ENCODE measurements at places on chromosomes 5 and 9.

DNA sequence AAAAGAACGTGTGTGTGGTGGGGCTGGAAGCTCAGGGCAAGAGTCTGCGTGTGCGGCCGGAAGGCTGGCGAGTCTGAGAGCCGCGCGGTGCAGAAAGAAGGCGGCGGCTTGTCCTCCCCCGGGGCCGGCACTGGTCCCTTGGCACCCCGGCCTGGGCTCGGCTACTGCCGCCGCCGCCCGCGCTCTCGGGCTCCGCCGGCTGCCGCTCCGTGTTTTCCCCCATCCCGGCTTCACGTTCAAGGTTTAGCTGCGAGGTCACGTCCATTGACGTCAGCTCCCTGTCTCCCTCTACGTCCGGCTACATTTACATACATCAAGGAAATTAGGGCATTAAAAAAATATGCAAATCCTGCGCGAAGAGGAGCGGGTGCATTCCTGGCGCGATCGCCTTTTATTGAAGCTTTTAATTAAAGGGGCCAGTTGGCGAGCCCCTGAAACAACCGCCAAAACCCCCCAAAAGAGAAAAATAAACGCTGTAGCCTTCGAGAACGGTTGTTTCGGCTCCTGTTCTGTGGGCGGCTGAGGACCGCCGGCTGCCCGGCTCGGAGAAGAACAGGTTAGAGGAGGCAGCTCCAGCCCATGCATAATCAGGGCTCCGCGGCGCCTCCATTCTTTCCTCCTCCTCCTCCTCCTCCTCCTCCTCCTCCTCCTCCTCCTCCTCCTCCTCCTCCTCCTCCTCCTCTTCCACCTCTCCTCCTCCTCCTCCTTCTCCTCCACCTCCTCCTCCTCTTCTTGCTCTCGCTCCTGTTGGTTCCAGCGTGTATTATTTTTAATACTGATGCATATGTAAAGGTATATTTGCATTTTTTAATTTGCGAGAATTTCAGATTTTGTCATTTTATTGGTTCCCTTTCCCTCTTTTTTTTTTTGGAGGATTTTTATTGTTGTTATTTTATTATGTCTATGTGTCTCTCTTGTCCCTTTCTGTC is 207.0 kb downstream of the MEF2C start:
- no peak for DNase-seq

DNA sequence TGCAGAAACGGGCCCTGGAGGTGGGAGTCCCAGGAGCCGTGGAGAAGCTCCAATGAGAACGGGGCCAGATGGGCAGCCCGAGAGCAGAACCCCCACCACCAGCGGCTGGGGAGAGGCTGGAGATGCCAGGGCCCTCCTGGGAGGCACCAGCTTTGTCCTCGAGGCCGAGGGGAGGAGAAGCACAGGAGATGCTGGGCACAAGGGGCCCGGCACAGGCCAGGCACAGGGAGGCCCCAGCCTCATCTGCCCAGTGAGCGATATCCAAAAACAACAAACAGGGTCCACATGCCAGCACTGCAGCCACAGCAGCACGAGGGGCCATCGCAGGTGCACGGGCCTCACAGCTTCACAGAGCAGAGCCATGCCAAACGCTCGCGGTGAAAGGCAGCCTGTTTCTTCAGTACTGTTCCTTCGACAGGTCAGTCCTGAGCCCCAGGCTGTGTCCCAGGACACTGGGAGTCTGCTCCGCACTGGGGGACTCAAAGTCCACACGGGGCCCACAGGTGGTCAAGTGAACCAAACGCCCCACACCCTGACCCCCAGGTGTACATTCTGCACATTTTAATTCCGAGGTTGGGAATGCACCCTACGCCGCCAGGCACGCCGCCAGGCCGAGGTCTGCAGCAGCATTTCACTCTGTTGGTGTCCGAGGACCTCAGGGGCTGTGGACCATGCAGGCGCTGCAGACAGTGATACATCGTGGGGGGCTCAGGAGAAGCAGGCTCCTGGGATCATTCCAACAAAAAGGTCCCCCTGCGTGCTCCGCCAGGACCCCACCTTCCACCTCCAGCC is 9.5 kb downstream of the LPCAT1 start:
- DNase-seq: no peak

DNA sequence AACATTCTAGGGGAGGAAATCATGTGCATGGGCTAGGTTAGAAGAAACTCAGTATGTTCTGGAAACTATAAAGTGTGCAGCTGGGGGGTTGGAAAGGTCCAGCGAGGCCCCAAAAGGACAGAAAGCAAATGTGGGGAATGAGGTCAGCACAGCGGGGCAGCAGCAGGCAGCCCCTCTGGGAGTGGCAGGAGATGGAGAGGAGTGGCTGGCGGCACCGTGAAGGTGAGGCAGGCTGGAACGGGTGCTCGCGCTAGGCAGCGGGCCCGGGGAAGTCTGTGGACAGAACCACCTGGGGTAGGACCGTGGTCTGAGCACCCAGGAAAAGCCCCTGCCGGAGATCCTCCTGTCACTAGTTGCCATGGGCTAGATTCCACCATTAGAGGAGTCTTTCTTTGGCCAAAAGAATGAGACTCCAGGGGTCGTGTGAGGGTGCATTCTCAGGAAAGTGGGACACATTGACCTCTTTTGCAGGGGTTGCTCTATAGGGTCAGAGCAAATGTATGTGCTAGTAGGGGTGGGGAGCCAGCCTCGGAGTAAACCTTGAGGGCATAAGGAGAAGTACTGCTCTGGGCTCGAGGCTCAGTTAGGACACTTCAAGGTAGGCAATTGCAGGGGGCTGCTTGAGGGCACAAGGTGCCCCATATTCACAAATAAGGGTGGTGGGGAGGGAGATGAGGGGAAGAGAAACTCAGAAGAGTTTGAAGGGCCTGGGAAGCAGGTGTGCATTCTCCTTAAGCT is 61.2 kb downstream of the IL6ST start:
- no peak for DNase-seq

DNA sequence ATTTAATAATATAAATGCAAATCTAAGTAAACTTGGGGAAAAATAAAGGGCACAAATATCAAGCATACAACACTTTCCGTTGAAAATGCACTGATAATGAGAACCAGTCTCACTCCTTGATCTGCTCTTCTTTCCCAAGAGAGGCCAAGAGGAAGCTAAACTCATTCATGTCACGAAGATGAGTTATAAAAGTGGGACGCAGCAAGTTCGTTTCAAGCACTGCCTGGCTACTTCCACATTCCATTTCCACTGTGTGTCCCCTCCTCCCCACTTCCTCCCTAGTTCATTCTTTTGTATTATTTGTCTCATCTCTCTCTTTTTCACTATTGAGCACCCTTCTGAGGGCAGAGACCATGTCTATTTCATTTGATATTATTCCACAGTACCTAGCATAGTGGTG is 158.1 kb downstream of the SLC24A2 start:
- DNase-seq: no peak

GRCh38 chr9:134372581-134373267 is 46.5 kb downstream of the RXRA start:
- DNase-seq: no peak

- DNase-seq: no peak
Measured at GRCh38 chr5:6424110-6424659, 24.5 kb upstream of the UBE2QL1 start.

- no peak for DNase-seq
Measured at GRCh38 chr5:73986729-73987128, 360.7 kb downstream of the ARHGEF28 start.

GRCh38 chr5:167763772-167764171 is 527.7 kb upstream of the WWC1 start:
- DNase-seq: peak; percentile 95

DNA sequence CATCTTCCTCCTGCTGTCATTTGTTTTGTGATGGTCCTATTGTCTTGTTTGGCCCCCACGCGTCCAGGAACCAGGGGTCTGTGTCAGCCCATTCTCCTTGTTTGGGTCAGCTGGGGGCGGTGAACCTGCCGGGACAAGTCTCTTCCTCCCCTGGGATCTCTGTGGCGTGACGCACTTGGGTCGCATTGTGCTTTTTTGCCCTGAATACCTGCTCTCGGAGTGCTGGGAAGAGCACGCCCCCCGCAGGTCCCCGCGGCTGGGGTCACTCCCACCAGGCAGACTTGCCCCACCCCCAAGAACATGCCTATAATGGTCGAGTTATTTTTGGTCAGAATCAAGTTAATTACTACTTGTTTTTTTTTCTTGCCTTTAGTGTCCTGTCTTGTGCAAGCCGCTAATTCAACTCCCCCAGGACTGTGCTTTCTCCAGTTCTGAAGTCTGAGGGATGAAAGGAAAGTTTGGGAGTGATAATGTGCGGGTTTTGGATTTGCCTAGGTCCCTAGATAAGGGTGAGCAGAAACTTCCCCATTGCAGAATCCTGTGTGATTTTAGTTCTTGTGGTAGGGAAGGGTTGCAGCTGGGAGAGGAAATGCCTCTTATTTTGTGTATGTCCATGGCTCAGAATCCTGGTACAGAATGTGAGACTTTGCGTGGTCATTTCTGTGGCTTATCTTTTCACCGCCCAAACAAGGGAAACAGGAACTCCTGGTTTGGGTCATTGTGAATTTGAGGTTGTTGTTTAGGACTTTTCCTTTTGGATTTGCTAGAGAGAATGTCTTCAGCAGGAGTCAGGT is 789 bp downstream of the ACER2 start:
- DNase-seq: no peak

DNA sequence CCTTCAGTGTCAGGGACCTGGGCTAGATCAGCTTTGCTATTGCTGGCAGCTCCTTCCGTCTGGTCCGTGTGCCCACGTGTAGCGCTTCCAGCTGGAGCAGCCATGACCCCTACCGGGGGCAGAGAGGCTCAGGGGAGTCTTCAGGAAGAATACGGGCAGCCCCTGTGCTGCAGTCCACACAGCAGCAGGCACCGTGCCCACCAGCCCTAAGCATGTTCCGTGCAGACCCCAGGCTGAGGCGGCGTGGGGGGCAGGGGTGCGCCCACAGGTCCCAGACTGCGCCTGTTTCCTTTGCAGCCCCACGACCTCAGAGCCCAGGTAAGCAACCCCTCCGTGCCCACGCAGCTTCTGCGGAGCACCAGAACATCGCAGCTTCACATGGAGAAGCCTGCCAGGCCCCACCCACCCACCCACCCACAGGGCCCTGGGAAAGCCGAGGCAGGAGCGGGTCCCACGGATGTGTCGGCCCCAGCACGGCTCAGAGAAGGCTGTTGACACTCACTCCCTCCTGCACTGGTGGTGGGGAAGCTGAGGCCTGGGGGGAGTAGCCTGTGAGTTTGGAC is 83.1 kb downstream of the KCNT1 start:
- no peak for DNase-seq

DNA sequence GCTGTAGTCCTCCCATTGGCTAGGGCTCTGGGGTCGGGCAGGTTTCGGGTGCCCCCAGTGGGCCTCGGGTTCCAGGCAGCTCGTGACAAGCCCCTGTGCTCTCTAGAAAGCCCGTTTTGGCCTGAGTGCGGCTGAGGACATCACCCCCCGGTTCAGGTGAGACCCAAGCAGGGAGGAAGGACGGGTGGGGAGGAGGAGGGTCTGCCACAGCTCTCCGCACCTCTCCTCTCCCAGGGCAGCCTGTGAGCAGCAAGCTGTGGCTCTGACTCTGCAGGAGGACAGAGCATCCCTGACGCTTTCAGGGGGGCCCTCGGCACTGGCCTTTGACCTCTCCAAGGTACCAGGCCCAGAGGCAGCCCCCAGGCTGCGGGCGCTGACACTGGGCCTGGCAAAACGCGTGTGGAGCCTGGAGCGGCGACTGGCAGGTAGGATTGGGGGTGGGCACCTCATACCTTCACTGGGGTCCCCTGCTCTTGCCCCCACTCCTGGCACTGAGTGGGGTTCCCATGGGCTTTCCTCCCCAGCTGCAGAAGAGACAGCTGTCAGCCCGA is 672 bp downstream of the PAXX start:
- no peak for DNase-seq

- DNase-seq: no peak
Measured at GRCh38 chr9:131096269-131097125, at the start of gene AIF1L. Gene AIF1L (plus strand): TSS chr9:131096531. CDS start chr9:131096630, 99 bp downstream.

DNA sequence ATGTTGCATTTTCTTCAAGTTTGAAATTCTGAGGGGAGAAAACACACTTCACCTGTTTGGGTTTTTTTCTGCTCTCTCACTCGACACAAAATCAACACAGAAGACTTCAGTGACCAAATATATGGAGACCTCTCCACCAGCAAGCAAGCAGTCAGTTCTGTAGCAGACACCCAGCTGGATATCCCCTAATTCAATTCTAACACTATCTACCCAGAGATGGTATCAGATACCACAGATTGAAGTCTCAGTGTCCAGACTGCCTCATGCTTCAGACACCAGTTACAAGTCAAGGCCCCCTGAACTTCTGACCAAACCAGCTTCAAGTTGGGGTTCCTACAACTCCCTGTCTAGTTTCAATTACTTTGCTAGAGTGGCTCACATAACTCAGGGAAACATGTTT is 97.8 kb downstream of the INVS start:
- DNase-seq: no peak

GRCh38 chr9:20119566-20119965 is 330.7 kb upstream of the SLC24A2 start:
- DNase-seq: no peak

- no peak for DNase-seq
Measured at GRCh38 chr9:128107468-128108268, 19.9 kb downstream of the PTGES2 start.

- DNase-seq: no peak
Measured at GRCh38 chr5:56375011-56375410, 141.9 kb upstream of the ANKRD55 start.

GRCh38 chr5:140611020-140611521 is 21.9 kb downstream of the CD14 start:
- DNase-seq: no peak

DNA sequence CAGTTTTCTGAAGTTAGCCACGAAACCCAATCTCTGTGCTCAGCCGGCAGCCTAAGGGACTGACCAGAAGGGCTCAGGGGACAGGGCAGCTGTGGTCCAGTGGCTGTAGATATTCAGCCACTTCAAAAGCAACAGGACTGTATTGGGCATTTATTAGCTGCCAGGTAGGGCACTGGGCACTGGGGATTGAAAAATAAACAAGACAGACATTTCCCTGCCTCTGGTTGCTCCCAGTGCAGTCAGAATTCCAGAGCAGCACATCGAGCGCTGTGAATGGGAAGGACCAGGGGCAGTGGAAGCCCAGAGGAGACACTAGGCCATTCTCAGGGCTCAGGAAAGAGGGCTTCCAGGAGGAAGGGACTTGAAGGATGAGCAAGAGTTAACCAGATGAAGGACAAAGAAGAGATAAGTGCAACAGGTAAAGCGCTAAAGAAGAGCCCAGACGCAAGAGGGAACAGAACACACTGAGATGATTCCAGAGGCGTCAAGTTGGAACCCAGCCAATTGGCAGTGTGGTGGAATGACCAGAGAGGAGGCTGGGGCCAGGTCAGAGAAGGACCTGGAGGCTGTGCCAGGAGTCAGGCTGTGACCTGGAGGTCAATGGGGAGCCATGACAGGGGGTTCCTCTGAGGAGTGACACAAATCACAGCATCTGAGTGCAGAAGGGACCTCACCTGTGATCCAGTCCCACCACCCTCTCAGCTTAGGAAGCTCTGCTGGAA is 122.5 kb upstream of the ZNF618 start:
- DNase-seq: no peak

DNA sequence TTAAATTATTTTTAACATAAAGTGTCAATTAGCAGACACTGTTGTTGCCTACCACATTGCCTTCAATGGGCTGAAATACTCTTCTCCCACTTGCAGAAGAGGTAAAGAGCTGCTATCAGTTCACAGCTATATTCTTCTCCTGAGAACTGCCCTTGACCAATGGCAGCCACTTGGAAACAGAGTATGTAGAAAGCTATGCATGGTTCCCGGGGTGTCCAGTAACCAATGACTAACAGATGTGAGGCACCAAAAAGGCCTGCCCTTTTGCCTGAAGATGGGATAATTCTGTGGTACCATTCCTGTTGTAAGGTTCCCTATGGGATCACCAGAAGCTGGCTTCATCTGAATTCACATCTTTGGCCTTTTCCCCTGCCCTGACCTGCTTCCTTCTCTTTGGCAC is 181.4 kb upstream of the MAP3K1 start:
- DNase-seq: no peak
